Left kidney (tissue), 8 donors: ENCODE measurements at places on chromosomes 4 and X. TPM values are rescaled to one million over a fixed set of nuclear protein-coding genes. Genes with fewer than 3 reads are reported as not detected.
A peak's percentile ranks its signal among the peaks of the same experiment; 100 is the strongest.

GRCh38 chr4:32752962-32753361 lies 2032.8 kb downstream of the PCDH7 start:
- DNase-seq = no peak

GRCh38 chrX:114675365-114675764 lies 91.5 kb downstream of the HTR2C start:
- DNase-seq = no peak

GRCh38 chrX:124679199-124679598 lies 332.8 kb downstream of the SH2D1A start:
- DNase-seq = peak; percentile 0

DNA sequence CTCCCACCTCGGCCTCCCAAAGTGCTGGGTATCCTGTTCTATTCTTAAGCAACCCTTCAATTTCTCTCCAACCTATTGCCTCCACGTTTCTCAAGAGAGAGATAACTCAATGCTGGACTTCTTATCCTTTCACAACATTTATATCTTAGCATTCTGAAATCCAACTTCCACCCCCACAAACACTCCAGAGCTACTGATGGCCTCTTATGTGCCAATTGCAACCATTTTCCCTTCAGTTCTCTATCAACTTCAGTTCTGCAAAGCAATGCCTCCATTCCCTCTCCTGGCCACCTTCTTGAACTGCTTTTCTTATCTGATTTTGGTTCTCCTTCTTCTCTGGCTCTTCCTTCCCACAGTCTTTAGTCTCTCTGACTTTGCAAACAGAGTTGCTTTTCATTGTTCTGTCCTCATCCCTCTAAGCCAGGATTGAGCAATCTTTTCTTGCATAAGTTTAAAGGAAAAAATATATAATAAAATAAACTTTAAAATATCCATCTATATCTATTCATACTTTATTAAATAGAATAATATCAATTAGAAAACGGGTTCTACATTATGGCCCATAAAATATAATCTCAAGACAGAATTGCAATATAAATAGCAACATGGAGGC lies 3.6 kb upstream of the STBD1 start:
- no peak for DNase-seq

Gene CDKL5
- 14.8 TPM for polyA plus RNA-seq

Gene AMBN
- polyA plus RNA-seq = 0.80 TPM

- DNase-seq = no peak
These were observed 78.6 kb downstream of the CAMK2D start for GRCh38 chr4:113682730-113683537.

Gene TMPRSS11B
- 0.08 TPM for polyA plus RNA-seq

DNA sequence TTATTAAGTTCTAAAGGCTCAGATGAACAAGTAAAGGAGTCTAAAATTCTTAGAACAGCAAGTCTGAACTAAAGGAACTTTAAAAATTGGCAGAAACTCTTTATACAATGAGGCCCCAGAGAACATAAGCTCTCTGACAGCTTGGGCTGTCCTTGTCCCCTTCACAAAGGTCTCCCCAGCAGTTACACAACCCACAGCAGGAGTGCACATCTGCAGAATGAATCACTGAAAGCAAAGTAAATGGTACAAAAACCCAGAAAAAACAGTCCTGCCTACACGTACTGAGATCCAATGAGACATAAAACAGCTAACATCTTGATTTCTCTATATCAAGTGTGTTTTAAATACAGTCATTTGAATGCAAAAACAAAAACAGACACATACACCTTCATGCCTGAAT lies 18.7 kb downstream of the RBBP7 start:
- DNase-seq = no peak

GRCh38 chrX:17395154-17395553 lies 20.2 kb downstream of the NHS start:
- no peak for DNase-seq

GRCh38 chr4:190014771-190015537 lies 12.1 kb downstream of the FRG2 start:
- DNase-seq = no peak

- no peak for DNase-seq
These were observed 424.1 kb downstream of the PRR32 start for GRCh38 chrX:127243654-127244053.

Gene CORIN
- 6.2 TPM for polyA plus RNA-seq

Gene SMIM31
- 0.86 TPM for polyA plus RNA-seq

GRCh38 chr4:186029571-186030398 lies 39.2 kb upstream of the TLR3 start:
- DNase-seq = peak; percentile 70

Gene SEPTIN6
- polyA plus RNA-seq = 81.2 TPM

DNA sequence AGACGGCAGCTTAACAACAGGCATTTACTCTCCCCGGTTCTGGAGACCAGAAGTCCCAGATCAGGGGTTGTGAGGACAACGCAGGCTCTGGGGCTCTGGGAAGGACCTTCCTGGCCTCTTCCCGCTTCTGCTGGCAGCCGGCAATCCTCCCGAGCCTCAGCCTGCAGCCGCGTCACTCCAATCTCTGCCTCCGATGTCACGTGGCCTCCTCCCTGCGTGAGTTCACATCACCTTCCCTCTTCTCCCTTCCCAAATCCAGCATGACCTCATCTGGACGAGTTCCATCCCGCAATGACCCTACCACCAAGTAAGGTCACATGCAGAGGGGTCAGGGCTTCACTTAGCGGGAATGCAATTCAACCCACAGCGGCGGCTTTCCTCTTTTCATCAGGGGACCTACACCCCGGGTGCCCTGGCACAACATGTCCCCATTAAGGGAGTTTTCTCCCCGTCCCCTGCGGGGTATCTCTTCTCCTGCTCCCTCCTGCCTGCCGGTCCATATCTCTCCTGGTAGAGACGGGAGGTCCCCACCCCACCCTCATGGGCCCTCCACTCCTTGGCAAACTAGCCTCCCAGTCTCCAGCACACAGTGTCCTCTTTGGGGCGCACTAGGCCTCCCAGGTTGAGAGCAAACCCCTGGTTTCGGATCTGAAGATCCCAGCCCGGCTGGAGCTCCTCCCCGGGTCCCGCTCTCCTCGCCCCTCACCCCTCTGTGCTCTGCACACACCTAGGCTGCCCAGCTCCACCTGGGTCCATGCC lies 25.5 kb downstream of the ABLIM2 start:
- DNase-seq = no peak

Gene FAM241A
- polyA plus RNA-seq = 1.6 TPM

DNA sequence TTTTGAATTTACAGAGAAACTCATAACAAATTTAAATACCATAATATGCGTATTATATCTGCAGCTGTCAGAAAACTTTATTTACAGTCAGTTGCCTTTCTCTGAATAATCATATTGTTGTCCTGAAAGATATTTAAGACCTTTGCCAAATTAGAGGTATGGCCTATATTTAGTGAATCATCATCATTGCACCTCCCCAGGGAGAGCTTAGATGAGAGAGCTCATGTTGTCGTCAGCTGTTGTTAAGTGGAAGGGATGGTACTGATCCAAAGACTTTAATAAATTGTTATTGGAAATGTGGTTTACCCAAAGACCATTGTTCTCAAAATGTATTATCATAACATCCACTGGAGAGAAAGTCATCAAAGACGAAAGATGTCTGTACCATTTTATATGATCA lies 128.6 kb downstream of the HTR2C start:
- no peak for DNase-seq

Gene MAGIX
- 4.3 TPM for polyA plus RNA-seq

GRCh38 chr4:123412091-123412505 lies 15.5 kb downstream of the SPRY1 start:
- DNase-seq = no peak

DNA sequence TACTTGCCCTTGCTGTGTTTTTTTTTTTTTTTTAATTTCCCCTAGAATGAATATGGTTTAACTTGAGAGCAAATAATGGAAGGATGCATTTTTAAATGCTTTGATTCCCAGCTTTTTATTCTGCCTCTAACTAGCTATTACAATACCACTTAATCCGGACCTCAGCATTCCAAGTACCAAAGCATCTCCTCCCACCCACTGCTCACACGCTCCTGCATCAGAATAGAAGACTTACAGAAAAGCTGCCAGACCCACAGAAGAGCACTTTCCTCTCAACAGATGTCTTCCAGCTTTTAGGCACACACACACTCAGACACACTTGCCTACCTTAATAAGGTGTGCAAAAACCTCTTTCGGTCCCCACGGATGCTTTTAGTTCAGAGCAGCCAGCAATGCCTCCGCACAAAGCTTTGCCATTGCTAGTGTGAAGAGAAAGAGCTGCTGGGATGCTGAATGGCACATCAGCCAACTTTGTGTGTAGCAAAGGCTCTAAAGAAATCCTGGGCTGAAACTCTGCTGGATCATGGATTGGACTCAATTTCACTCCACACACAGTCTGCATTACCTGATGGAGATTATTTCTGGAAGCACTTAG lies 1056.2 kb downstream of the DMD start:
- DNase-seq = no peak

- DNase-seq = no peak
These were observed 14.3 kb downstream of the FAM9C start for GRCh38 chrX:13029887-13030771.

Gene NPY2R
- 0.53 TPM for polyA plus RNA-seq

DNA sequence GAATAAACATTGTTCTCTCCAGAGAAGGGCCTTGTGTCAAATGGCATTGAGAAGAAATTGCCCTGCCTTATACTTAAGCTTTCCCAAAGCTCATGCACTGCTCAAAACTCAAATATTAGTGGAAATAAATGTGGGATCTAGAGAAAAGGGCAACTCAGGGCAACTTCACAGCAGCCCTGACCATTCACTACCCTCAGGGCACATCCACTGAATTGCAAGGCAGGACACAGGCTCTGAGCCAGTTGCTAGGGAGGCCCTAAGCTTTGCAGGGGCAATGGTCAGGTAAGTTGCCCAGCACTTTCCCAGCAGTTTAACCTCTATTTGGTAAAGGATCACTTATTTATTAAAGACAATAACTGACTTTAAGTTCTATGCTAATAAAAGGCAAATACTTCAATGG lies 255.3 kb upstream of the TEX13A start:
- DNase-seq = no peak

GRCh38 chr4:39597695-39598381 lies 40.8 kb downstream of the SMIM14 start:
- no peak for DNase-seq

- DNase-seq = no peak
These were observed 141.4 kb downstream of the TLL1 start for GRCh38 chr4:166014411-166014810.

DNA sequence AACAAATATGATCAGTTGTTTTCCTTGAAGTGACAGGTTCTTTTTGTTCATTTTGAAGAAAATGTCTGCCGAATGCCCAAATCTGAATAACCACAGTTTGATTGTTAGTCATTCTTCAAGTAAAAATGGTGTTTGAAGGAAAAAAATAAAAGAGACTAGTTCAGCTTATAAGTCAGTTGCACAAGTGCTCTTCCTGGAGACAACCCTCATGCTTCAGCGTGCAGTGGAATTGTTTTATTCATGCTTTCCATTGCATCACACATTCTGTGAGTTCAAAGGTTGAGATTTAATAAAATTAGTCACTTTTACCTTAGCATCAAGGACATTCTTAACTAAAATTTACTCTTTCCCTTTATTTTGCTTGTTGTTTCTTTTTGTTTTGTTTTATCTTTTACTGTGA lies 404.9 kb downstream of the ZNF674 start:
- DNase-seq = no peak

Gene FGG
- polyA plus RNA-seq = not detected

DNA sequence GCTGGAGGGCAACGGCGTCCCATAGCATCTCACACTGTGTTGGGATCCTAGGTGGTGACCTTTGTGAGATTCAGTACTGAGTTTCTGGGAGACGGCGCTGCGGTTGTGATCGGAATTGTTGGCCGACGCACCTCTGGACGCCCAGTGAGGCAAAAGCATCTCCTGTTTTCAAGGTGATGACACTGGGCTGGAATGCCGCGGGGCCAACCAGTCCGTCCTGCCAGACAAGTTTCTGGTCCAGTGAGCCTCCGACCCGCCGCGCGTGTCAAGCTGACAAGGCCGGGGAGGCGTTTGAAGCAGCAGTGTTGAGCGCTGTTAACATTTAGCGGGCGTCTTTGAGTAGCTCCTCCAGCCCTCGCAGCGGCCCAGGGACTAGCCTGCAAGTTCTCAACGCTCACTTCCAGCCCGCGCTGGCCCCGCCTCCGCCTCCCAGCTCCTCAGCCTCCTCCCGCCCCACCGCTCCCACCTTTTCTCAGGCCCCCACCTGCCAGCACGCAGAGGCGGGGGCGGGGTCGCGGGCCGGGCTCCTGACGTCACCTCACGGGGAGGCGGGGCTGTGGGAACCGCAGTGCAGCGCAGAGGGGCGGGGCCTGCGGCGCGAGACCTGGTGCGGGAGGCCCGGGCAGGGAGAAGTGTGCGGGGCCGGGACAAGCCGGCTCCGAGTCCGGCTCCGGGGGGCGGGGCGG lies 482 bp upstream of the CDS1 start:
- peak; percentile 91 for DNase-seq
